ENCODE measurements at places on chromosomes 2 and 18. TPM values are rescaled to one million over a fixed set of nuclear protein-coding genes. Genes with fewer than 3 reads are reported as not detected.

DNA sequence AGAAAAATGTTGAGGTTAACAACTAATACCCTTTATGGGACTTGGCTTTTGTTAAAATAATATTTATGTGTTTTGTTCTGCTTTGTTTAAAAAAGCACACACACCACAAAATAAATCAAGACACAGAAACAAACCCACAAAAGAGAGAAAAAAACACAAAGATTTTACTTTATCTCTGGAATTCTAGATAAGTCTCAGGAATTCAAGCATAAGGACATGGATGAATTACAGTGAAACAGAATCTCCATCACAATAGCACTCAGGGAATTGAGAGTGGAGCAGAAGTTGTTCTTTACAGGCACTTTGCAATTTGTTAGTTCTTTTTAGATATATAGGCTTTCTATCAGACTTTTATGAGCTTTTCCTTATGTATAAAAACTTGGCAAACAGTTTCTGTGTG, 360.9 kb upstream of the ZC3H15 start:
- no peak for DNase-seq

DSC3 gene
- 0.47 TPM for total RNA-seq

DNA sequence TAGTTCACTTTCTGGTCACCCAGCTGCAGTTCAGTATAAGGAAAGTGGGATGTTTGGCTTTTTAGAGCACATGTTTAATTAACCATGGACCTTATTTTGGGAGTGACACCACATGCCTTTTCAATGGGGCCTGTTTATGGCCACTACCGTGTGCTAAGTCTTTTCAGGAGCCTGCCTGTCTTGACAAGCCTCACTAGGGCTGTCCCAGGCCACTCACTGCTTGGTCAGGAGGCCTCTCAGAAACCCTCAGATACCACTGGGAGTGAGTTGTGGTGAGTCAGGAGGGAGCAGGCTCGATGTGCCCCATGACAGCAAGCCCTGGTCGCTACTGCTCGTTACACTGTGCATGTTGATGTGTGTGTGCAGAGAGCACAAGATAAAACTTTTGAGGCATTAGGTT, 123.0 kb downstream of the MAP4K4 start:
- DNase-seq = no peak

FSHR gene
- total RNA-seq = not detected

- no peak for DNase-seq
These were observed 11.2 kb upstream of the SCYGR5 start for GRCh38 chr2:227655454-227655853.

DNA sequence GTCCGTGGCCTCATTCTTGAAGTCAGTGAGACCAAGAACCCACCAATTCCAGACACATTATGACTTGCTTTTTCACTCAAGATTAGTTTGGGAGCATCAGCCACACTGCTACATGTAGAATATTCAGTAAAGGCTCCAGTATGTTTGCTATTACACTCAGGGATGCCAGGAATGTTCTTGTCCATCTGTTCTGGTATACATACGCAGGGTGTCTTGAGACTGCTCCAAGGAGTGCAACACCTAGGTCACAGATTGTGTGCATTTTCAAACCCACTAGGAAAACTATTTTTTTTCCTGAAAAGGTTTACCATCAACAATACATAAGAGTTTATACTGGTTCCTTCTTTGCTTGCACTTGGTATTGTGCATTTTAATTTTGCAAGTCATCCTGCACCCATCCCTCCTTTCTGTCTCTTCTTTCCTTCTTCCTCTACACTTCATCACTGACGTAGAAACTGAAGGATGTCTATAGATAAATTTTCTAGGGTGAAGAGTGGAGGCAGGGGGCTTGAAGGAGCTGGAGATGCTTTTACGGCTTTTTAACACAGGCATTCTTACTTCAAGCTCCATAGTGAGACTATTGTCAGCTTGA, 35.3 kb upstream of the MAP2 start:
- no peak for DNase-seq
